Urinary bladder (tissue), 4 donors: ENCODE measurements at places on chromosomes 7 and 10. TPM values are rescaled to one million over a fixed set of nuclear protein-coding genes. Genes with fewer than 3 reads are reported as not detected.

NEUROD6 gene
- not detected for total RNA-seq

RNF148 gene
- total RNA-seq: 4.1 TPM

FOXP2 gene
- total RNA-seq: 85.2 TPM

CTAGE8 gene
- total RNA-seq: 0.79 TPM

SLC18A3 gene
- total RNA-seq: 0.11 TPM

SPDYE9 gene
- not detected for total RNA-seq

CHAT gene
- total RNA-seq: not detected

ANKRD2 gene
- total RNA-seq: 0.69 TPM

FBXO24 gene
- 1.6 TPM for total RNA-seq

SYT15 gene
- total RNA-seq: 2.5 TPM

GRCh38 chr10:54772468-54773122, 28.4 kb downstream of the PCDH15 start:
- no peak for DNase-seq

- no peak for DNase-seq
Measured at GRCh38 chr7:121202834-121203233, 126.0 kb upstream of the WNT16 start.

GRCh38 chr7:29853789-29854188, 47.5 kb downstream of the WIPF3 start:
- no peak for DNase-seq

DNA sequence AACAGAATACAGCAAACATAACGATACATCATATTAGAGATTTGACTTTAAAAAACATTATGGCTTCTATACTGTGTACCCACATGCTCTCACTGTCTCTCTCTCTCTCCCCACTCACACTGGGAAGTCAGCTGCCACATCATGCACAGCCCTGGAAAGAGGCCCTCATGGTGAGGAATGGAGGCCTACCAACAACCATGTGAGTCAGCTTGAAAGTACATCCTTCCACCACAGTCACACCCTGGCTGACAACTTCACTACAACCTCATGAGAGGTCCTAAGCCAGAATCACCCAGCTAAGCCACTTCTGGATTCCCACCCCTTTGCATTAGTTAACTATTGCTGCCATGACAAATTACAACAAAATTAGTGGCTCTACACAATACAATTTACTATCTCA, 23.3 kb upstream of the GPR22 start:
- DNase-seq: no peak

GRCh38 chr10:60323162-60323561, 66.5 kb downstream of the ANK3 start:
- DNase-seq: no peak

GRCh38 chr10:69844698-69845097, 43.0 kb downstream of the COL13A1 start:
- no peak for DNase-seq

DNA sequence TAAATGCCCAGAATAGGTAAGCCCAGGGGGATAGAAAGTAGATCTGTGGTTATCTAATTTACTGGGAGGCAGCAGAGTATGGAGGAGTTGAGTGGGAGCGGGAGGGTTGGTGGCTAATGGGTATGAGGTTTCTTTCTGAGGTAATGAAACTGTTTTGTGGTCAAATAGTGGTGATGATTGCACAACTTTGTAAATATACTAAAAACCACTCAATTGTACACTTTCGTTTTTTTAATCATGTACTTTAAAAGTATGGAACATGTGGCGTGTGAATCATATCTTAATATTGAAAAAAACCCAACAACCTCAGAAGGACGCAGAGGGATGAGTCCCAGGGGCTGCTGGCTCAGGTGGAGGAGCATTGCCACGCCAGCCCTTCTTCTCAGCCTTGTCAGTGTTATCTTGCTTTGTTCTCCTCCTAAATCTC, 118.1 kb downstream of the WDR11 start:
- no peak for DNase-seq

- no peak for DNase-seq
Measured at GRCh38 chr10:100347568-100348195, 649 bp downstream of the SCD start.

- DNase-seq: no peak
Measured at GRCh38 chr7:124480036-124480820, 285.4 kb downstream of the GPR37 start.

DNA sequence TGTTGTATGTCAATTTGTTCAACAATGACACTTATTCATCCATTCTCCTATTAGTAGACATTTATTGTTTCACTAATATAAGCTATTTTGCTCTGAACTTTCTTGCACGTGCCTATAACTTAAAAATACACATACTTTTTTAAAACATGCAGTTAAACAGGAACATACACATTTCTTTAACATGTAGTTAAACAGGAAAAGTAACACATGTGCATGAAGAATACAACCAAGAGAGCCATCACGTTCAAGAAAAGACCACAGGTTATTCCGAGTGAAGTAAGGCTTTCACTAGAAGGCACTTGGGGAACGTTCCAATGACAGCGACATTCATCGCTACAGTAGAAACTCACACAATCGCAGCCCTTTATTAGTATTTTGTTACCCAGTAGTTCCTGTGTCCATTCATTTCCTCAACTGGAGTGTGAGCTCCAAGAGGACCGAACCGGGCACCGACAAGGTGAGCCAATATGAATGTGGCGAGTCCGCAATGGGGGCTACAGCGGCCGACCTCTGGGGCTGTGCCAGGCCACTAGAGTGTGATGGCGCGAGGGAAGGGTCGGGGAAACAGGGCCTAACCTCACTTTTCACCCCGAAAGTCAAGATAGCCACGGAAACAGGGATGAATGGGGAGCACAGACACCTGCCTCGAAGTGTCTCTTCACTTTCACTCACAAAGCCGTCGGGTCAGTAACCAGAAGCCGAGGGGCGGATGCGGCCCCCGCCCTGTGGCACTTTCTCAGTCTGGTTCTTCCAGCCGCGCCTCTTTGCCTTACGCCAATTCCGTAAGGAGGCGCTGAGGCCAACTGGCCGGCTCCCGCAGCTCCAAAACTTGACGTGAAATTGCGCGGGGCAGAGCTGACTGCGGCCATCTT, 775 bp upstream of the SEPTIN7 start:
- DNase-seq: peak; percentile 87

- DNase-seq: no peak
Measured at GRCh38 chr10:22684699-22685098, 29.7 kb downstream of the PIP4K2A start.

- no peak for DNase-seq
Measured at GRCh38 chr7:103919272-103919868, 70.1 kb downstream of the RELN start.

DNA sequence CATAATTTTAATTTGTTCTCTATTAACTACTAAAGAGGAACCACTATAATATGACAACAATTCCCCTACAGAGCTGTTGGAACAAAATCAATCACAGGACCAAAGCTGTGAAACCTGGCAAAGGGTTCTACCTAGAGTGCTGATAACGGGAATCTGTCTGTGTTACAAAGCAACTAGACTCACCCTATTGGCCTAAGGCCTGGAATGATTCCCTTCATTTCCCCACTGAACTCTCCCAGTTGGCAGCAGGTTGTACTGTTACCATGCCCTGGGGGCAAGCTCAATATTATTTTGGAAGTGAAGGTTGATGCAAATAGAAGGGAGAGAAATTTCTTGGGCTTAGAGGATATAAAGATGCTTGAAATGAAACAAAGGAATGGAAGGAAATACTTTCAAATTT, 81.8 kb downstream of the SEMA3A start:
- DNase-seq: no peak

DNA sequence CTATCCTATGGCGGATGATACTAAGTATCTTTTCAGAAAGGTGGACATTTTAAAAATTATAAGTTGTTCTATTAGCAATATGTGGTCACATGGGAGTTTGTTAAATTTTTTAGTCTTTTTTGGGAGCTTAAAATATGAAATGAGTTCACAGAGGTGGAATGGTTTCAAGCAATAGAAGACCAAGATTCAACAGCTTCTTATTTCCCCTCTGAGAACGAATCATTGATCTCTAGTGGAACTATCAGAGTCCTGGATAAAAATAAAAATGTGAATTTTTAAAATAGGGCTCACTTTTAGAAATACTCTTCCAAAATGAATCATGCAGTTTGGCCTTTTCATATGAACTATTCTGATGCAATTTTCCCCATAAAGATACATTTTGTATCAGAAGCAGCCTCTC, 467.7 kb upstream of the KLF6 start:
- no peak for DNase-seq

GRCh38 chr7:140310337-140311002, 87.9 kb downstream of the SLC37A3 start:
- no peak for DNase-seq

GRCh38 chr7:26187380-26188205, 13.0 kb downstream of the HNRNPA2B1 start:
- no peak for DNase-seq

DNA sequence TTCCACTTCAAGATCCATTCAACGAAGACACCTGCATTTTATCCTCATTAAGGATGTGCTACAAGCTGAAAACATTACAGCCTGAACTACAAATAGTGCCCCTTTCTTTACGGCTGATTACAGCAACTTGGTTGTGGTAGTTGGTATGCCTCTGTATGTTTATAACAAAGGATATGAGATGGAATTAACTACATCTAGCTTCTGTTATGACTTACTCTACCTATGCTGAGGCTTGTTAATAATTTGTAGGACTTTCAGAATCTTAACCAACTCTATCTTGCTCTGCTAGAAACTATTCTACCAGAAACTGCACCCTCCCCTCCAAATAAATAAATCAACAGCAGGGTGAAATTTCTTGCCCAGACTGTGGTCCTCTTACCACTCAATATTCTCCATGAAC, 448.1 kb downstream of the GRM8 start:
- DNase-seq: no peak

DNA sequence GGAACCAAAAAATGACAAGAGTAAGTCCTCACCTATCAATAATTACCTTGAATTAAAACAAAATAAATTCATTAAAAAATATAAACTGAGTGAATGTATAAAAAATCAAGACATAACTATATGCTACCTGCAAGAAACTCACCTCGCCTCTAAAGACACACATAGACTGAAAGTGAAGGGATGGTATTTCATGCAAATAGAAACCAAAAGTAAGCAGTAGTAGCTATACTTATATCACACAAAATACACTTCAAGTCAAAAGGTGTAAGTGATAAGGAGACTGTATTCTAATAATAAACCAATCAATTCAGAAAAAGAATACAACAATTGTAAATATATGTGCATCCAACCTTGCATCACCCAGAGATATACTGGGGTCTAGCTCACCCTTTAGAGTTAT, 332.6 kb downstream of the SH2D4B start:
- DNase-seq: no peak

DNA sequence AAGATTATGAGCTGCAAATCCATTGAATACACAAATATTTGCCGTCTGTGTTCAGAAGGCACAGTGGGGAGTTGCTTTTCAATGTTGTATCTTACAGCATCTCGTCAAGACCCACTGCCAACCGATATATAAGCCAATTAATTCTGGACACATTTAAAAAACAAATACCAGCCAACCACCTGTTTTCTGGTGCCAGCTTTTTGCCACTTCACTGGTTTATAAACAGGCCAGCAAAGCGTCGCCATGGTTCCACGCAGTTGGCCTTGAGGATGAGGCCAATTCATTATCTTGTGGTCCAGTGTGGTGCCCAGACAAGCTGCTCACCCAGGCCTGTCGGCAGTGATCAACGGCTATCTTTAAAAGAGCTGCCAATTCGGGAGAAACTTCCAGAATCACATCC, 321.0 kb downstream of the TCERG1L start:
- DNase-seq: no peak

- DNase-seq: no peak
Measured at GRCh38 chr7:26512737-26513136, 221.1 kb downstream of the SNX10 start.

DNA sequence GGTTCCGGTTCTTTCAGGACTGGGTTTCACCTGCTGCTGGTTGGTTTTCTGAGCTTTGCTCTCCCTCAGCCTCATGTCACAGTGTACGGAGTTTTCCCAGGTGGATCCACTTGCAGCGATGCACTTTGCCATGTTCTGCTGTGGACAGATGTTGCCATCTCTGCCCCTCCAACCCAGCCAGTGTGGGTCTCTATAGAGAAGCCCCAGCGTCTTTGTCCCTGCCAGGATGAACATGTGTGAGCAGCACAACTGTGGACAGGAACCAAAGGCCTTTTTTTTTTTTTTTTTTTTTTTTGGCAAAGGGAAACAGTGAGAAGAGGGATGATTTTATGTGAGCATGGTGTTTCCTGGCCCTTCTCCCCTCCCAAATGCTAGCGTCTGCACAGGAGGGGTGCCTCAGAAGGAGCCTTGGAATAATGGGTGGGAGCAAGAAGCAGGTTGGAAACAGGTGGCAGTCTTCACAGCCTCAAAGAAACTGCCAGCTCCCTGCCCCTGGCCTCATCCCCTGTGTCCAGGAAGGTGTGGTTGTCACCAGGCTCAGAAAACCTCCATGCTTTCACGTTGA, 106.5 kb downstream of the RPS24 start:
- DNase-seq: no peak

- DNase-seq: no peak
Measured at GRCh38 chr7:8710124-8710523, 276.7 kb downstream of the NXPH1 start.

DNA sequence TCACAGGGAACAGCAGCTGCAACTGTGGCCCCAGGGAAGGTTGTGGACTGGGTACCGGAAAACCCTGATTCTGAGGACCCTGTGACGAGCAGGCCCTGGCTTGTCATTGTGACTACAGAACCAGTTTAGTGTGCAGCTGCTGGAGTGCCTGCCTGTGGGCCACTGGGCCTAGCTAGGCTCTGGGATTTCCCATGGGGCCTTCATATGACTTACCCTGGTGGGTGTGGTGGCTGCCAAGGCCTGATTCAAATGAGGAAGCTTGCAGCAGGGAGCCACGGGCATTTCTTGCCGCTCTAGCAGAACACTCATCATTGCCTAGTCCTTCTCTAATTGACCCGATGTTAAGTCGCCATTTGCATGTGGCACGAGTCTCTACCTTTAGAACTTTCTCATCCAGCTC, 14.7 kb upstream of the CAMK2G start:
- DNase-seq: no peak

GRCh38 chr10:71266918-71267442, 52.1 kb upstream of the SLC29A3 start:
- DNase-seq: no peak

DNA sequence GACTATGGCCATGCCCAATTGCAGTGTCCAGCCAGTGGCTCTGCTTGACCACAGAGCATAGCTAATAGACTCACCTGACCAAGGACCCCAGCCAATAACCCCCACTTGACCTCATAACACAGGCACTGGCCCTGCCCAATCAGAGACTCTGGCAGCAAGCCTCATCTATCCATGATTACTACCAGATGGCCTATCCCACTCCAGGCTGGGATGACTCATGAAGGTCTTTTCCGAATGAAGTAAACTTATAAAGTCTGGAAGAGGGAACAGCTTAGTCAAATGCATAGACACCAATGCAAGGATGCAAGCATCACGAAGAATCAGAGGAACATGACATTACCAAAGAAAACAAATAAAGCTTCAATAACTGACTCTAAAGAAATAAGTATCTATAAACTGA, 141.4 kb downstream of the TMEM168 start:
- no peak for DNase-seq

GRCh38 chr7:120502825-120503224, 229.8 kb downstream of the KCND2 start:
- DNase-seq: no peak
